Activated CD4-positive, alpha-beta T cell treated with anti-CD3 and anti-CD28 coated beads, Interleukin-2, amount 50 U/mL, for 16 hours (primary cell): ENCODE measurements at places on chromosomes 5 and 9.

GRCh38 chr9:83441390-83441789 is 96.8 kb downstream of the FRMD3 start:
- DNase-seq, result no peak

GRCh38 chr5:125037020-125037419 is 290.6 kb upstream of the ZNF608 start:
- DNase-seq, result no peak

- DNase-seq, result no peak
These were observed 7.6 kb downstream of the SLC36A3 start for GRCh38 chr5:151295791-151296477.

DNA sequence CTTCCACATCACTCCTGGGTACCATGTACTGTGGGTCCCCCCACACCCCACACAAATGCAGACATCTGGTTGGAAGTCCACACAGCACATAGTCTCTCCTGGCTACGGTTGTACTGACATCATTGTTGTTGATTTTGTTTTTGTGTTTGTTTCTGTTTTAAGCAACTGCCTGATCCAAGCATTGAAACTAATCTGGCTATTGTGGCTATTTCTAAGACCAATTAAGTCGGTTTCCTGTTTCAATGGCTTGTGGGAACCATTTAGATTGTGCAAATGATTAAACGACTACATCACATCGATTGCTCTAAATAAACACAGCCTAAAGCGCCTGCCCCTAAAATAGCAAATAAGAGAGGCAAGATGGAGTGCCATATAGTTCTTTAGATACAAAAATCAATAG is 226.8 kb upstream of the IRX4 start:
- no peak for DNase-seq

GRCh38 chr5:78594021-78594420 is 54.6 kb downstream of the LHFPL2 start:
- DNase-seq, result no peak

GRCh38 chr5:102737161-102737560 is 17.9 kb upstream of the PAM start:
- no peak for DNase-seq

- no peak for DNase-seq
These were observed 9.3 kb upstream of the TRIM36 start for GRCh38 chr5:115179030-115179393.

- DNase-seq, result no peak
These were observed 37.3 kb downstream of the ARHGAP26 start for GRCh38 chr5:142807372-142807911.

GRCh38 chr5:65544473-65544872 is 18.5 kb downstream of the CENPK start:
- no peak for DNase-seq

GRCh38 chr5:12214267-12215015 is 310.2 kb upstream of the CTNND2 start:
- no peak for DNase-seq

- DNase-seq, result peak; percentile 26
These were observed 57.4 kb upstream of the PRSS3 start for GRCh38 chr9:33737811-33738606.

DNA sequence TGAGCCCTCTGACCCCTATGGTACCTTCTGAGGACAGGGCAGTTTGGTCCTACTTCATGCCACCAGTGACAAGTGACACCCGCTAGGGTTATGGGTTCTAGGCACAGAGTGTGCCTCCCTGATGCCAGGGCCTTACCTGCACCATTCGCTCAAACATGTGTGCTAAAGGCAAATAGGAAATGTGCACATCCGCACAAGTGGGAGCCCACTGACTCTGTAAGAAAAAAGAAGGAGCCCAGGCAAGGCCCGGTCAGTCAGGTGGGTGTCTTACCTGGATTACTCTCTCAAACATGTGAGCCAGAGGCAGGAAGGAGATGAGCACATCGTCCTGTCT is 29.1 kb upstream of the MEIKIN start:
- no peak for DNase-seq

- DNase-seq, result peak; percentile 76
These were observed 301.1 kb upstream of the PTGER4 start for GRCh38 chr5:40378396-40379177.

GRCh38 chr5:94621763-94622162 is 3.3 kb downstream of the SLF1 start:
- DNase-seq, result no peak

GRCh38 chr9:18362901-18363685 is 110.9 kb upstream of the ADAMTSL1 start:
- DNase-seq, result no peak

GRCh38 chr5:121174351-121174750 is 677.3 kb upstream of the FTMT start:
- DNase-seq, result no peak

DNA sequence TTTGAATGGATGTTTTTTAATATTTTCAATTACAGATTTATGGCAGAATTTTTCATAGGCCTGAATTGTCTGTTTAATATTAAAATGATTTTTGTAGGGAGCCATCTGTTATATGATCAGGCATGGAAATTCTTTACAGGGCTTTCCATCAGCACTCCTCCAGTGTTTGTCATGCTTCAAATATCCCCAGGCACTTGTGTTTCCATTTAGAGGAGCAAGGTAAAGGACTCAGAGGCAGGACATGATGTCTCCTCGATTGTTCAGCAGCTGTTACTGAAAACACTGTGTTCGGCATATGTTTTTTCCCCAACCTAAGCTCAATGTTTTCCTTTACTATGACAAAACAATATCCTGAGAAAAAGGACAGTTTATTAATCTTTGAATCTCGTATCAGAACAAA is 172.3 kb upstream of the RFX3 start:
- DNase-seq, result no peak

DNA sequence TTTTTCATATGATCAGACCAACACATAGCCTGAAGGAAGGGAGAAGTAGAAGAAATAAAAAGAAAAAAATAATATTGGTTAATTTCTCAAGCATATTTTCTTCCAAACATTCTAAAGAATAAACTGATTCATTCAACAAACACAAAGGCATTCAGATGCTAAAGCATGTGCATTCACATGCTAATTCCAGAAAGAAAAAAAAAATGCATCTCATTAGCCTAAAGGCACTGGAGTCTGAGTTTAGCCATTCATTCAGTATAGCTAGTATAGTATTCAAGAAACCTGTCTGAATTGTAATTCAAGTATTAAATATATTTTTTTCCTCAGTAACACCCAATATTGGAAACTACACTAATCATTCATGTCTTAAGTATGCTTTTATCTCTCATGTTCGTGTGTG is 61.0 kb upstream of the FER start:
- no peak for DNase-seq

DNA sequence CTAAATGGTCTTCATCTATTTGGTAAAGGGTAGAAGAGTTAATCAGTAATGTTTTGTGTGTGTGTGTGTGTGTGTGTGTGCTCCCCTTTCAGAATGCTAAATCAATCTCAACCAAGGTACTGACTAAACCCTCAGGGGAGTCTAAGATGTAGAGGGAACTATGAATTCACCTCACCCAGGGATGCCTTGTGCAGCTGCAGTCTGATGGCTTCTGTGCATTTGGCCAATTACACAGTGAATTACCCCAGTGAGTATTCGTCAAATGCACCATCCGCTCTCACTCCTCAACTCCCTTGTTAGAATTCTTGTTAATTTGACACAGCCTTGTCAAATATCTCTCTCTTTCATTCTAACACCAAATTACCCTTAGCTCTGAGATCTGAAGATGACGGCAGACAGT is 234.6 kb downstream of the GABRB2 start:
- no peak for DNase-seq

GRCh38 chr5:85538362-85538761 is 1079.4 kb upstream of the COX7C start:
- no peak for DNase-seq

GRCh38 chr5:153938191-153938842 is 100.4 kb downstream of the FAM114A2 start:
- DNase-seq, result no peak

- no peak for DNase-seq
These were observed 3.9 kb downstream of the RGS14 start for GRCh38 chr5:177361418-177362291.

DNA sequence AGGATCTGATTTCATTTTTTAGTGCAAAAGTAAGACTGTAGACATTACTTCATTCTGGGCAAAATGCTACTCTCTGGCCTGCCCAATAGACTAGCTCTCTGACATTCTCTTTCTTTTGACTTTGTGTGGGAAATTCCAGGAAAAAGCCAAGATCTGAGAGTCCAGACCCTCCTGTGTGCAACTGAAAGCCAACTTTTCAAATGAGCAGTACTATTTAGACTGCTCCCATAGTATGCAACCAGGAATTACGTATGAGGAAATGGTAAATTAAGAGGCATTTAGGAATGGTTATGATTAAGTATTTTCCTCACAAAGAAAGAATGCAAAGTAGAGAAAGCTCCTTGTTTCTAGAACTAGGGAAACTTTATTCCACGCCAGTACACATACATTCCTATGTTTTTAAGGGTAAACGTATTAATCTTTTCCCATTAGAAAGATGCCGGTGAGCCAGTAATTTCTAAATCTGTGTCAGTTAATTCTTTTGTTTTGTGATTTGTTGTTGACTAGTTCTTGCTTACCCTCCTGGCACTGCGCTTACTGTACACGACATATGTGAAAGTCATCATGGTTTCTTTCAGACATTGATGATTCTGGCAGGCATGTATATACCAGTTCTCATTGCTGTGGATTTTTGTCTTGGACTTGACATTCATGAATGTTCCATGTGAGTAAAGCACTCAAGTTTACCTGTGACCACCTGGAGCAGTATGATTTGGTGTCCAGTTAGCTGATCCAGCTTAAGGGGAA is 56.0 kb downstream of the AOPEP start:
- no peak for DNase-seq

GRCh38 chr5:36264202-36264760 is 22.6 kb upstream of the NADK2 start:
- no peak for DNase-seq

DNA sequence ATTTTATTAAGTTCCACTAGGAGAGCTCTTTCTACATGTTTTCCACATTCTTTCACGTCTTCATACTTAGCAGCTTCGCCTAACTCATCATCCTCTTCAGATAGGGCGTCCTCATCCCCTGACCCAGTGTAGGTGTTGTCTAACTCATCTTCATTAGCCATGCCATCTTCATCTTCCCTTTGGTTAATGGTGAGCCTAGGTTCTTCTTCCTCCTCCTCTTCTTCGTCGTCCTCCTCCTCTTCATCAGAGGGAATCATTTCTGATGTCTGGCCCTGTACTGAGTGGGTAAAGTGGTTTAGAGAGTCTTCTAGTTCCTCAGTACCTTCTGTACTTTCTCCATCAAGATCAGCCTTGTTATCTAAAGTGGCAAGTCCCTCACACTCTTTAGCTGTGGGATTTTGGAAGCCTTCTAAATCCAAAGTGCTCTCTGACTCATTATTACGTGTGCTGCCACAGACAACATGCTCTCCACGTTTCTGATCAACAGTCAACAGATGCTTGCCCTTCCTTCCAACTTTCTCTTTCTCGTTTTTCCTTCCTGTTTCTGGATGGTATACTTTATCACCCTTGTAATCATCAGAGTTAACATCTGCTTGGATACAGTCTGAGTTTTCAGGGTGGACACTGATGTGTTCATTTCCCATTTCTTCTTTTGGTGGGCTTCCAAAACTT is 31.1 kb downstream of the TUT7 start:
- no peak for DNase-seq

DNA sequence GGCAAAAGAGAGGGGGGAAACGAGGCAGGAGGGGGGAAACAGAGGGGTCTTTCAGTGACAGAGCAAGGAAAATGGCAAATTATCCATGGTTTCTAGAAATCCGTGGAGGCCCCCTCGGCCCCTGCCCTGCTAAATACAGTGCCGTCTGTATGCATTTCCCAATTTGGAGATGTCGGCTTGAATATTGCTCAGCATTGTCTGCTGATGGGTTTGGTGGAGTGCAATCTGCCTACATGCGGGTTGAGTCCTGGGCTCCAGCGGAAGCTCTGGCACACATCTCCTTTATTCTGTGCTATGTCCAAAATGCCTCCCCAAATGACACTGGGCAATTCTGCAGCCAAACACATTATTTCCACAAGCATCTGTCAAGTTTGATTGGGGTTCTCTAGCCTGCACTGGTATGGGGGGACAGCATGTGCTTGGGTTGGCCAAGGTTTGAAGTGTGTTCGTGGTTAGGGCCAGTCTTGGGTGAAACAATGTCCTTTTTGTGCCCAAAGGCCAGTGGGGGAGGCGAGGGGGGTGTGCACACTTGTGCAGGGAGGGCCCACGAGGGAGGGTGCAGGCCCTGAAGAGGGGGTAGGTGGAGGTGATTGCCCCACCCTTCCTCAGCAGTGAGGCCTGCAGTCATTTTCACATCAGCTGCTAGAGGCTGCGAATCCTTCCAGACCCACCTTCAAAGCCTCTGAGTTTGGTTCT is 6.2 kb upstream of the NEUROG1 start:
- no peak for DNase-seq

- DNase-seq, result no peak
These were observed 177.8 kb upstream of the PCSK5 start for GRCh38 chr9:75712700-75713099.

DNA sequence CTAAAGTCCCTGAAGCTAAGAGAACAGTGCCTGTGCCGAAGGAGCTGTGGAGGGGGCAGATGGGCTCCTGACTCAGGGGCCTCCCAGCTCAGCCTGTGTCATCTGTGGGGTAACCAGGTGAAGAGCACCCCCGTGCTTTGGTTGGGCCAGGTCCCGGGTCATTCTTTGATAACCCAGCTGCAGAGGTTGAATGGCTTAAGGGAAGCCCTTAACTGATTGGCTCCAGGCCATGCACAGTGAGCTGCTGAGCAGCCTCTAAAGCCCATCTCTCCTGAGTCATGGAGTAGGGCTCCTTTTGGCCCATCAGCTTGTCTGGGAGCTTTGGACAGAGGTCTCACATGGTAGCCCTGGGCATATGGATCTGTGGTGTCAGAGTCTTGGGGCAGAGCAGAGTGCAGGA is 28.7 kb downstream of the COL27A1 start:
- DNase-seq, result no peak

DNA sequence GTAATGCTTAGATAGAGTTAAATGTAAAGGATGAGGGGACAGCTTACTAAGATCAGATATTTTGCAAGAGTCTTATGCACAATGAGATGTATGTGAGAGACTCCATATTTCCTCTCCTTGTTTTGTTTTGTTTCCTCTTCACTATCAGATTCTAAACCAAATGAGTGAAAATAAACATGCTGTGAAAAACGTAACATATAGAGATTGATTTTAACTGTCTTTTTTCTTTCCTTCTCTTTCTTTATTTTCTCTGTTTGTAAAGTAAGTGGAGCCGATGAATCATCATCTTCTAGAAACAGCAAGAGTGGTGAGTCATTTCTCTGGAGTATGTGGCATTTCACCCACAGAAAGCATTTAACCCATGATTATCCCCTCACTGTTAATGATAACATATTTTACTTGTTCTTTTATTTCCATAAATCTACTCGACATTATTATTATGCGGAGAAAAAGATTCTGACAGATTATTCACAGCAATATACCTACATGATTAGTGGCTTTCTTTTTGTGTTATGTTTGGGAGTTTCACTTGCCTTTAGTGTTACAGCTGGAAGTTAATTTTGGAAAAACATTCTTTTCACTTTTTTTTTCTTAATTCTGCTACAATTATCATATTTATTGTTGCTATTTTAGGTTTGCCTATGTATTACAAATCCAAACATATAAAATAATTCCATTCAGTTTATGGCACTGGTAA is 2.1 kb upstream of the ANXA1 start:
- DNase-seq, result peak; percentile 86

GRCh38 chr5:158064334-158065123 is 205.6 kb upstream of the CLINT1 start:
- no peak for DNase-seq
